ENCODE measurements at places on chromosomes 1 and 21.

DNA sequence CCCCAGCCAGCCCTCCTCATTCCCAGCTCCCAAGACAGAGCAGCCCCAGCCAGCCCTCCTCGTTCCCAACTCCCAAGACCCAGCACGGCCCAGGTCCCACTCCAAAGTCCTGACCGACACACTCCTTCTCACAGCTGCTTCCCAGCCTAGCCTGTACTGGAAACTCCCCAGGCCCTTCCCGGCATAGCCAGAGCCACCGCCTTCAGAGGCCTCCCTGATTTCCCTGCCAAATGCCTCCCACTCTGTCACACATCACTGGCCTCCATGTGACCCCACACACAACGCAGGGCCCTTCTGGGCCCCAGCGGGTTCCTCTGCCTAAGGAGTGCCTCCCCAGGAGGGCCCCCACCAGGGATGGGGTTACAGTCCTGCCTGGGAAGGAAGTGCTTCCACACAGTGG, 2.8 kb downstream of the UBE2J2 start:
- no peak for DNase-seq

DNA sequence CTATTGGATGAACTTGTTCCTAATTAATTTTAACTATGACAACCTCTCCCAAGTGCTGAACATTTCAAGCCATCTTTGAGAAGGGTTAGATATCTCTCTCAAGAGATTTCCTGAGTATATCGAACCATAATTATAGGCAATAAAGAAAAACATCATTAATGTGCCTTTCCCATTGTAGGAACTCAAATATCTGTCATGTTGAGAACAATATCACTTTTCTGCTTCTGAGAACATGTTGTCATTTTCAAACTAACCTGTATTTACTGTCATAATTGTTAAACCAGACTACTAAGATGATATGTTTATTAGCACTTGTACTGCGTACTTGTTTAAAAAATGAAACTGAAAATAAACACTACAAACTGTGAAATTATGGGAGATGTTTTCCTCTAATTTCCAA, 4.3 kb downstream of the EPS15 start:
- no peak for DNase-seq

DNA sequence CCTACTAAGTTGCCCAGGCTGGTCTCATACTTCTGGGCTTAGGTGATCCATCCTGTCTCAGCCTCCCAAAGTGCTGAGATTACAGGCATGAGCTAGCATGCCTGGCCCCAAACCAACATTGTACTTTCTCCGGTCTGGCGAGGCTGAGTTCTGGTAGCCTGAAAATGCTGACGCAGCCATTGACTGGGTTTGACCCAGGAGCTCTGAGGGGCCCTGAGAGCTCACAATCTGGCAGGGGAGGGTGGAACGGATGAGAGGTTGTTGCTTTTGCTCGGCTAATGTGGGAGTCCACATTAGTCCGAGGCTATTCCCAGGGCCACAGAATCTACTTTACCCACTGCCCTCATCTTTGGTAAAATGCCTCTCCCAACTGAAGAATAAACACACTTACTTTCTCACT, 35.1 kb upstream of the PARP1 start:
- DNase-seq = no peak

GRCh38 chr1:5831600-5832335, 160.5 kb downstream of the NPHP4 start:
- DNase-seq = no peak

GRCh38 chr1:5745800-5746610, 246.2 kb downstream of the NPHP4 start:
- peak; percentile 91 for DNase-seq

- no peak for DNase-seq
Measured at GRCh38 chr1:228194921-228195812, 12.7 kb upstream of the OBSCN start.

DNA sequence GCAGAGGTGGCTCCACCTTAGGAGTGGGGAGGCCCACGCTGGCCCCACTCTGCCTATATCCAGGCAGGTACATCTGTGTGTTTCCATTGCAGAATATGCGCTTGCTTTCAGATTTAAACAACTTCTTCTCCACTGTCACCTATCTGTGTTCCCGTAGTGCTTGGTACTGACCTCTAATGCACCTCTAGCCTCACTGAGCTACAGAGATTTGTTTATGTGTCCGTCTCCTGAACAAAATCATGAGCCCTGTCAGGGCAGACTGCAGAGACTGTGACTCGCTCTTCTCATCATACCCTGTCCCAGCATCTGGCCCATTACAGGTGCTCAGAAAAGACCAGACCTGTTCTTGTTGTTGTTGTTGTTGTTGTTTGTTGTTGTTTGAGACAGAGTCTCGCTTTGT, 14.5 kb upstream of the LRRC38 start:
- DNase-seq = no peak

DNA sequence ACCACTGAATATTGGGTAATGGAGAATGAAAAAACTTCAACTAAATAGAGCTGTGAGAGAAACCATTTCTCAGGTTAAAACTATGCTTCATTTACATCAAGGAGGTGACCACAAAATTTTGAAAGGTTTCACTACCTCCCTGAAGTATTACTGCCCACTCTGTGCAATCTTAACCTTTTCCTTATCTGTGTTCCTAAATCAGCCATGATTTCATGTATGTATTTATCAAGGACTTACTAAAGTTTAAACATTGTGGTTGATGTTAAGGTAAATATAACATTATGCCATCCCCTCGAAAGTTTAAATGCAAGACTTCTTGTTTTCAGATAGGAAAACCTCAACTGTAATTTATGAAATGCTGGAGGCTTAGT, 84.4 kb downstream of the CLEC20A start:
- DNase-seq = peak; percentile 13

GRCh38 chr1:186275822-186276221, 99.2 kb downstream of the TPR start:
- no peak for DNase-seq

DNA sequence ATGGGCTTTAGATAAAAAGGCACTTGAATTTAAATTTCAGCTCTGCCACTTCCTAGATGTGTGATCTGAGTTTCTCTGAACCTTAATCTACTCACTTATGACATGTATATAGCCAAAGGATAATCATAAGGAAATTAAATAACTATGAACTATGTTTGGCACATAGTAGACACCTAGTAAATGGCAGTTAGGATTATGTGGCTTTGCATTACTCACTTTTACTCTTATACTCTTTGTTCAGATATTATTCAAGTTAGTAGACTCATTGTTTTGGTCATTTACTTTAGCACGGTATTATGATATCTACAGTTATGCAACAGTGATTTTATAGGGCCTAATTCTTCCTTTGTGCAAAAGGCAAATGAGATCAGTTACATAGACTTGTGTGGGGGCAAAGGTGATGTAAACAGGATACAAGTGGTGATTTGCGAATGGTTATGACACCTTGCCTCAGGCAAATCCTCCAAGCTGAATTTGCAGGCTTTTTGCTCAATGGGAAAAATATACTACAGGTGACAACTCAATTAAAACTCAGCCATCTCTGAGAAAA, 297.2 kb upstream of the PBX1 start:
- no peak for DNase-seq

DNA sequence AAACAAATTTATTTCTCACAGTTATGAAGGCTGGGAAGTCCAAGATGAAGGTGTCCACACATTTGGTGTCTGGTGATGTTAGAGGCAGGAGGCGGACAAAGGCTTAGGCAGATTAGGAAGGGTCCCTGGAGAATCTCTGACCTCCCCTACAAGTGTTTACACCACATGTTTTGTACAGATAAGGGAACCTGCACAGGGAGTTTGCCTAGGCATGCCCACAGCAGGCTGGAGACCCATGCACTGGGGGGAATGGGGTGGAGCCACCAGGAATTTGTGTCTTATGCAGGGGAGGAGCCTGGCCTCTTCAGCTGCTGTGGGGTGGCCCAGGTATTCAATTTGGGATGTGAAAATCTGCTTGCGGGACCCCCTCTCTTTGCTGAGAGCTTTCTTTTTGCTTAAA, 131.3 kb downstream of the PATJ start:
- DNase-seq = no peak

- DNase-seq = no peak
Measured at GRCh38 chr1:87186346-87186745, 142.3 kb upstream of the LMO4 start.

DNA sequence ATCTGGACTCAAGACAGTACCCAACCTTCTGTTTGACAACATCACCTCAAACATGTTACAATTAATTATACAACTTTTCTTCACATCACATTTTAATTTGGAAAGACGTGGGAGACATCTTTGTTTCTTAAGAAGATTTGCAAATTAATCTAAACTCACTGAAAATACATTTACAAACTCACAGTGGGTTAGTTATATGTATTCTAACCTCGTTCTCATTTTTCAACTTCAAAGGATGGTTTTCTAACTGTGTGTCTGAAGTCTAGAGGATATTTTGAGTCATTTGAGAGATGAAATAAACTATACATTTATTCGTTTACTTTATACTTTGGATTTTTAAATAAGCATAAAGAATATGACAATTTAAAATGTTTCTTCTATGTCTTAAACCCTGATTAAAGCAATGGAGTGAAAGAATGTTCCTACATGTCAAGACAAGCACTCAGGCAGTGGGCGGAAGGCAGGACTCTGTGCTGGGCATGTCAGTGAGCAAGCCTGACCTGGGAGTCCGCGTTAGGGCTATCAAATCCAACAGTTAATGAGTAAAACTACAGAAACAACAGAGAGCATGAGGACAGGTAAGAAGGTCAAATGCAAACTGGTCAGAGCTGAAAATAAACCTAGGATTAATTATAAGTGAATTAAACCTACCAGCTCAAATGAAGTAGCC, 76.5 kb upstream of the CTTNBP2NL start:
- DNase-seq = no peak

- DNase-seq = no peak
Measured at GRCh38 chr1:58971629-58972140, 187.8 kb upstream of the JUN start.

DNA sequence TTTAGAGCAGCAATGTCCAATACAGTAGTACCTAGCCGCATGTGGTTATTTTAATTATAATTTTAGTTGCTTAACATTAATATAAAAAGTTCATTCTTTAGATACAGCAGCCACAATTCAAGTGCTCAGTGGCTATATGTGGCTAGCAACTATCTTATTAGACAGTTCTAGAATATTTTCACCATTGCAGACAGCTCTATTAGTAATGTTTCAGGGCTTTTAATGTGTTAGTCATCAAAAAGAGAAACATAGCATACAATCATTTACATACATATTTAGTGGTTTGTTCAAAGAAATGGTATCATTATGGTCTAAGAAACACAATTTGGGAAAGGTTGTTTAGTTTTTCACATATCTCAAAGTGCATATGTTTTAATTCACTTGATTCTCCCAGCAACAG, 66.6 kb upstream of the DYNLT5 start:
- no peak for DNase-seq

DNA sequence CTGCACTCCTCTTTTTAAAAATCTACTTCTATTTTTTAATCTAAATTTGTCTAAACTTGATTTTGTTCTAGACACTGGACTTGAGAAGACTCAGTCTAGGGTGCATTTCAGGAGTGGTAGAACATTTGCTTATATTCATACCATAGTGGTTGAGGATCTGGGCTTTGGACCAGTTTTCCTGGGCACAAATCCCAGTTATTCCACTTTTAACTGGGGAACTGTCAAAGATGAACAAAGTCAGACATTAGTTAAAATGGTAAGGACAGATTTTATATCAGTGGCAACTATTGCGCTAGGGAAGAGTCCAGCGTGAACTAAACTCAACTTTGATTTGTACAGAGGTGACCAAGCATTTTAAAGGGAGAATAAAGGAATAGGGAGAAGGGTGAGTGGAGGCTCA, 102.4 kb downstream of the FMN2 start:
- DNase-seq = no peak

DNA sequence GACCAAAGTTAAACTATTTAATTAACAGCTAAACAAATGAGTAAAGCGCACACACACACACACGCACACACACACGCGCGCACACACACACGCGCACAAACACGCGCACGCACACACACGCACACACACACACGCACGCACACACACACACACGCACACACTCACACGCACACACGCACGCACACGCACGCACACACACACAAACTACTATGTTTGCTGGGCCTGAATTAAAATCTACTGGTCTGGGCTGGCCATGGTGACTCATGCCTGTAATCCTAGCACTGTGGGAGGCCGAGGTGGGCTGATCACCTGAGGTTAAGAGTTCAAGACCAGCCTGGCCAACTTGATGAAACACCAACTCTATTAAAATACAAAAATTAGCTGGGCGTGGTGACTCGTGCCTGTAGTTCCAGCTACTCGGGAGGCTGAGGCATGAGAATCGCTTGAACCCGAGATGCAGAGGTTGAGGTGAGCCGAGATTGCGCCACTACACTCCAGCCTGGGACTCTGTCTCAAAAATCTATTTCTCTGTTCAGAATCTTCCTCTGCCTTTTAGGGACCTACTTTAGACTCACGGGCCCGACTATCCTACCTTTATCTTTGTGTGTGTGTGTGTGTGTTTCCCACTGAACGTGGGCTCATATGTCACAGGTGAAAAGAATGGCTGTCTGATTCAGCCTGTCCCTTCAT, 37.5 kb upstream of the DNAJC11 start:
- DNase-seq = no peak

- DNase-seq = no peak
Measured at GRCh38 chr21:33047231-33047630, 21.5 kb downstream of the OLIG2 start.

- no peak for DNase-seq
Measured at GRCh38 chr21:32377506-32377905, 15.3 kb downstream of the URB1 start.

DNA sequence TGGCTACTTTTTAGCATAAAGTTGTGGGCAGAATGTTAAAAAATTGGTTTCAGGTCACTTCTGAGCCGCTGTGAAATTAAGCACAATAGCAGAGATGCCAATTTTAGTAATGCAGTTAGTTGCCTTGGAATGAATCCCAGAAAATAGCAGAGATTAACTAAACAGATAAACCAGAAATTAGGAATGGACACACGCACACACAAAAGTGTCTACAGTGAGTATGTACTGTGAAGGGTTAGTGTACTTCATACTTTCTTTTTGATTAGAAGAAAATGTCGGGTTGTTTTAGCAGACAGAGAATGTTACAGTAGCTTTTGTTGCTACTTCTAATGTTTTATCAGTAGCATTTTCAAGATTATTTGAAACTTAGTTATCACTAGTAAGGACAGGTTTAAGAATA, 106.7 kb downstream of the LEPR start:
- no peak for DNase-seq

DNA sequence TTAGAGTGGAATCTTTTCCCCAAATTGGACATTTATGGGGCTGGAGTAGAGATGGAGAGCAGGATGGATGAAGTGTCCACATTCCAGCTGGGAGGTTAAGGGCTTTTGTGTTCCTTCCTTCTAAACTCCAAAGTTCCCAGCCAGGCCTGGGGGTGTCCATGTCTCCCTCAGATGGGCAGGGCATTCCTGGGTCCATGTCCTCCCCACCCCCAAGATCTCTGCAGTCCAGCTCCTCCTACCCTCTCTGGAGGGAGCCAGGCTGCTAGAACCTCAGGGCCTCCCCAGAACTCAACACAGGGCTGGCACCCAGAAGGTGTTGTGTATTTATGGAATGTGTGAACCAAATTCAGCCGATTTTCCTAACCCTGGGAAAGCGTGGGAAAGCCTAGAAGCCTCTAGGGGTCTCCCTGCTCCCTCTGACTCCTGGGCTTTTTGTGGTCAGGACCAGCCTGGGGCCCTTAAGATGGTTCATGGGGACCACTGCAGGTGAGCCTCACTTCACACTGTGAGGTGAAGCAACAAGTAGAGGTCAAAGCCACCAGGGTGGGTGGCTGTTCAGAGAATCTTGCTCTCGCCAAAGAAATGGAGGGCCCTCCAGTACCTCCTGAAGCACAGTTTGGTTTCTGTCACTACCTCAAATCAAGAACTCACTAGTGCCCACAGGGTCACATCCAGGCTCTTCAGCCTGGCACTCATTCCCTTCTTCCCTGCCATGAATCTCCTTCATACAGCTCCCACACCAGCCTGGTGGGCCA, 54.8 kb downstream of the GLIS1 start:
- no peak for DNase-seq
